Stimulated activated CD4-positive, alpha-beta T cell treated with anti-CD3 and anti-CD28 coated beads, Interleukin-1b, Interleukin-23, amount 100 ng/mL, for 48 hours (primary cell): ENCODE measurements at places on chromosomes 7 and 10.
A peak's percentile ranks its signal among the peaks of the same experiment; 100 is the strongest.

GRCh38 chr7:94231305-94231704 is 163.4 kb upstream of the COL1A2 start:
- DNase-seq: no peak

- DNase-seq: no peak
Measured at GRCh38 chr7:47551668-47552440, 30.1 kb downstream of the TNS3 start.

DNA sequence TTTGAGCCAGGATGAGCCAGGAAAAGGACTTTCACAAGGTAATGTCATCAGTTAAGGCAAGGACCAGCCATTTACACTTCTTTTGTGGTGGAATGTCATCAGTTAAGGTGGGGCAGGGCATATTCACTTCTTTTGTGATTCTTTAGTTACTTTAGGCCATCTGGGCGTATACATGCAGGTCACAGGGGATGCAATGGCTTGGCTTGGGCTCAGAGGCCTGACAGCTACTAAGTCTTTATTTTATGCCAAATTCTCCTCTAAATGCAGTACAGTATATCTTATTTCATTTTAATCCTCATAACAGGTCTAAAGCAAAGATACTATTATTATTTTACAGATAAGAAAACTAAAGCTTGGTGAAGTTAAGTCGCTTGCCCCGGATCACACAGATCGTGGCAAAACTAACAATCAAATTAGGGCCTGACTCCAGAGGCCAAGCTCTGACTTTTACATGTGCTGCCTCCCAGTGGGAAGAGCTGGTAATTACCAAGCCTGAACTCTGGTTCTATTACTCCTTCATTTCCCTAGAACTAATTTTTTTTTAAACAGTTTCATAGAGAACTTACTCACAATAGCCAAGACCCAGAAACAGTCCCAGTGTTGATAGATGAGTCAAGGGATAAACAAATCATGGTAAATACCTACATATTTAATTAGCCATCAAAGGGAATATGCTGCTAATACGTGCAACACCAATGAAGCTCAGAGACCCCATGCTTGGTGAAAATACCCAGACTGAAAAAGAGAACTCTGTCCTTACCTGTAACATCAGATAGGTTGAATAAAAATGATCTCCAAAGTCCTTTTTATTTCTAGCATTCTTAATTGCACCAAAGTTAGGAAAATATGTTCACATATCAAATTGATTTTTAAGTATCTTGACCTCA is 35.4 kb downstream of the C7orf25 start:
- peak; percentile 55 for DNase-seq

DNA sequence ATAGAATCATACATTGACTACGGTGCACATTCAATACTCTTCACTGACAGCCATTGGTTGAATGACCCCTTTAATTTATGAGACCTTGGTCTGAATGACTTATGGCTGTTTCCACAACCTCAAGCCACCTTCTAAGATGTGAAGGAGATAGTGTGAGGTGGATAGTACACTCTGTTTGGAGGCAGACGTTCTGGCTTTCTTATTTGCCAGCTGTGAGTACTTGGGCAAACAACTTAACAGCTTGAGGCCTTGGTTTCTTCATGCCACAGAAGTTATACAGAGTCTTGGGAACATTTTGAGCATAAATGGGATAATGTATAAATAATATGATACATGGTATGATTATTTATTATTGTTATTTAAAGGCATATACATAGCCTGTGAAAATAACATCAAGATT is 62.0 kb downstream of the BPGM start:
- no peak for DNase-seq

DNA sequence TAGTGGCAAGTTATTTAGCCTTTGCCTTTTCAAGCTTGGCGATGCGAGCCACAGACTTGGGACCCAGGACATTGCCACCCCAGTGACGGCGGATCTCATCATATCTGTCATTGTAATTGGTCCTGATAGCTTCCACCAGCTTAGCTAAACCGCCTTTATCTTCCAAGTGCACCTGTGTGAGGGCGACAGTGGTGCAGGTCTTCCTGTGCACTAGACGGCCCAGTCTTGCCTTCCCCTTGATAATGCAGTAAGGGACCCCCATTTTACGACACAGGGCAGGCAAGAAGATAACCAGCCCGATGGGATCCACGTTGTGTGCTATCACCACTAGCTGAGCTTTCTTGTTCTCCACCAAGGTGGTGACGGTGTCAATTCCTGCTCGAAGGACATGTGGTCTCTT is 99.6 kb upstream of the ITGB1 start:
- DNase-seq: no peak
